ENCODE measurements at places on chromosomes 3 and 15.

- no peak for DNase-seq
Measured at GRCh38 chr3:157225001-157225400, 65.1 kb upstream of the CCNL1 start.

DNA sequence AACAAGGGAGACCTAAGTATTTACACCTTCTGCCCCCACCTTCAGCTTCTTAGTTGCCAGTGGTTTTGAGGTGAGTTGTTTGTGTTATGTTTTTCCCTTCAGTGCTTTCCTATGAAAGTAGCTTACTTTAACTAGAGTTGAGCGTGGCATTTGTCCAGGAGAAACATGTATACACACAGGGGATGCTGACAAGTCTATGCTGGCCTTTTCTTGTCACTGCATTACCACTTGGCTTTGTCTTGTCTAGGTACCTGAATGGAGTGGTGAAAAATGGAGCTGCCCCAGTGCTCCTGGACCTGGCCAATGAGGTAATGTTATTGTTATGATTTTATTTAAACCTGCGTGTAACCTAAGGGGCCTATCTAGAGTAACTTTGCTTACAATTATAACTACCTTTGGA lies 74.4 kb downstream of the CDIN1 start:
- no peak for DNase-seq

- no peak for DNase-seq
Measured at GRCh38 chr3:44242721-44243120, 1.0 kb downstream of the TOPAZ1 start.

DNA sequence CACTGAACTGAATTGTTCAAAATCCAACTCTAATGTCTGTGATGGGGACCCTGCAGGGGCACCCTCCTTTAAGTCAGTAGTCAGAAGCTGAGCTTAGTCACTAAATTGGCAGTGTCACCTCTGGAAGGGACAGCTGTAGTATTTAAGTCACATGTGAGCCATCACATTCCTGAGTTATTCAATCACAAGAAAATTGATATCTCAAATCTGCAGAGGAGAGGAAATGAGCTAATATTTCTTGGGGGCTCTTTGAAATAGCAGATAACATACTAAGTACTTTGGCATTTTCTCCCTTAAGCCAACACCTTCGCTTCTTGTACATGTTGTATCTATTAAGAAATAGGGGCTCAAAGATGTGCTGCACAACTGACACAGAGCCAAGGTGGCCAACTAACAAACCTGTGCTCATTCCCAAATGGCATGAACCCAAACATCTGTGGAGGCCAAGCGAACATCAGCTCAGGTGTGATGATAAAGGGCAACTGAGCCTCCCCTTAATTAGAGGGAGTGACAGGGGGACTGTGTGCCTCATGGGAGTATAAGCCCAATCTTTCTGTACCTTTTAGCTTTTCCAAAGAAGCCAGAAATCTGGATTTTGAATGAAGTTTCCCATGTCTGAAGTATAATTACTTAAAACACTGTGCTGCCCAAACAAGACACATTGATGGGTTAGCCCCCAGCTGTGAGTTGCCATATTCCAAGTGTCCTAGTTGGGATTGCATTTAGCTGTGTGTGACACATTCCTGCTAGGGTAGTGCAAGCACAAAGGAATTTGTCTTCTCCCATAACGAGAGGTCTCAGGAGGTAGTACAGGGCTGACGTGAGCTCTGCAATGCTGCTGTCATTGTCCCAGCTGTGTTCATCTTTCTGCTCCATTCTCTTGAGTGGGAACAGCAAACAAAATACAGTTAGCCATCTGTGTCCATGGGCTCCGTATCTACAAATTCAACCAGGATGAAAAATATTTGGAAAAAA lies 63.3 kb downstream of the ABHD5 start:
- no peak for DNase-seq

Data from HL-60 (cell line).